ENCODE measurements at places on chromosomes 1 and 21.

GRCh38 chr1:200372095-200372884 is 37.5 kb downstream of the ZNF281 start:
- no peak for DNase-seq

- DNase-seq: no peak
Measured at GRCh38 chr1:209854196-209854595, 26.4 kb downstream of the UTP25 start.

- no peak for DNase-seq
Measured at GRCh38 chr1:209505044-209505443, 78.5 kb upstream of the CAMK1G start.

DNA sequence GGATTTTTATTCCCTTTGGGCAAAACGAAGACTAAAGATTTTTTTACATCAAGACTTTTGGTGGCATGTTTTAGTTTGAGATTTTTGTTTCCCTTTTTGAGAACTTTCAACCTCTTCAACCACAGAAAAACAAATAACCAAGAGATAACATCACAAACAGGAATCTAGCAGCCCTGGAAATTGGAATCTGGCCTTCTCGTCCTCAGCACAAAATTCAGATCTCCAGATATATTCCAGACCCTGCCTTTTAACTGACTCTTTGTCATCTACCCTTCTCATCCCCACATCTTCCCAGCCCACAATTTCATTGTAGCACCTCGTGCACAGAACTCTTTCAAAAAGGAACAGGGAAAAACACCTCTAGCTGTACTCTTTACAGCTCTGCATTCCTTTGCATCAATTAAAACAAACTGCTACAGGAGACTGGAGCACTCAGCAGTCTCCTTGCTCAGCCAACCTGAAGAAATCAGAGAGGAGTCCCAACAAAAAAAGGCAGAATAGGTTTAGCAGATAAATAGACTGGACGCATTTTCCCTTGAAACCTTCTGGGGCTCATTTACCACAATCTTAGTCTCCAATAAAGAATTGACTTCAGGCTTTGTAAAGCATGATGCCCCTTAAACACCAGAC is 251.0 kb downstream of the TTLL7 start:
- DNase-seq: no peak

- DNase-seq: no peak
Measured at GRCh38 chr1:46718340-46718726, 581 bp downstream of the EFCAB14 start.

GRCh38 chr1:109539676-109540075 is at the start of gene GPR61:
TSS of gene GPR61 (plus strand) at chr1:109539872. CDS start at chr1:109543023, 3,151 bp downstream.
- DNase-seq: no peak

DNA sequence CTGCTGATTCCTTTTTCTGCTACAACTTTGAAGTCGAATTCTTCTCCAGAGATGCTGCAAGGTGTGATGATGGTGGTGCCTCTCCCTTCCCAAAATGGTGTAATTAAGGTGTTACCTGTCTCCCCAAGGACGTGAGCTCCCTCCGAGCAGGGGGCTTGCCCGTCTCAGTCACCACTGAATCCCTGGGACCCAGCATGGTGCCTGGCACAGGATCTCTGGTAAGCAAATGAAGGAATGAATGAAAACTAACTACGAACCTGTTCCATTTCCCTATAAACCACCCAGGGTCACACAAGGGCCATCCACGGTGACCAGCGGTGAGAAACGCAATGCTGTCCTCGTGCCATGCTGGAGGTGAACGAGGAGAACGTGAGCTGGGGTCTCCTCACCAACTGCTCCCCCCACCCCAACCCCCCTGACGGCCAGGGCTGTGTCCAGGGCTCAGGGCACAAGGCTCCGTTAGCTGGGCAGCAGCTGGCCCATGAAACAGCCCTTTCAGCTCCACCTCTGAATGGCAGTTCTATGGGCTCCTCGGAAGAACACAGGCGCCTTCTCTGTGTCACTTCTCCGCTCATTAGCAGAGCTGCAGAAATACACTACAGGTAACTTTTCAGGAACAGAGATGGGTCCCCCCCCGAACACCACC is 2.2 kb upstream of the MATN1 start:
- DNase-seq: no peak

DNA sequence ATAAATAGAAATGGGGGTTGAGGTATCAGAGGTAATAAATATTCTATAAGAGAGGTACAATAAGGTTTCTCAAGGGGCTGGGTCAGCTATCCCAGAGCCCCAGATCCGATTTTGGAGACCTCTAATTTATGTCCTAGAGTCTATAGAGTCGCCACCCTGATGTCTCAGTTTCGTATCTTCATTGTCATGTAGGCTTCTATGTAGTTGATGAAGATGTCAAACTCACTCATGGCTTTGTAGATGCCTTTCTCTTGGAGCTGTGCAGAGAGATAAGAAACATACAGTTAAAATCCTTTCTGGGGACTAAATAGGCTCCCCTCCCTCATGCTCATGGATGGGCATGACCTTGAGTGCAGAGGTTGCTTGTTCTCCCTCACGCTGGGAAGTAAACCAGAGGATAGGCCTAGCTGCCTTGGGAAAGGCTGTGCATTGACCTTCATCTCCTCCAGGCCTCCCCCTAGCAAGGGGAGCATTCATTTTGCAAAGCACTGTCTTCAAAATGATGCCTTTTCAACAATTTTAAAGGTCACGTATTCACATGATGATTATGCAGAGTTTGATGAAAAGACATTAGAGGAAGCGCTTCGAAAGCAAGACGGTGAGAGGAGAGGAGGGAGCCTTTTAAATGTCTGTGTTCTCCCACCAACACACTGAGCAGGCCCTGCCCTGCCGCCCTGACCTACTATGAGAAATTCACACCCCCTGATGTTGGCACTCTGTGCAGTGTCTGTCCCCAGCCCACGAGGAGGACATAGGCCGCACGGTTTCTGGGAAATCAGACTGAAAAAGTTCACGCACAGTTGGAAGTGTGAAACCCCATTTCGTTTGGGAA is 1.9 kb upstream of the IL19 start:
- no peak for DNase-seq

- DNase-seq: no peak
Measured at GRCh38 chr1:169918927-169919326, 25.2 kb upstream of the SCYL3 start.

DNA sequence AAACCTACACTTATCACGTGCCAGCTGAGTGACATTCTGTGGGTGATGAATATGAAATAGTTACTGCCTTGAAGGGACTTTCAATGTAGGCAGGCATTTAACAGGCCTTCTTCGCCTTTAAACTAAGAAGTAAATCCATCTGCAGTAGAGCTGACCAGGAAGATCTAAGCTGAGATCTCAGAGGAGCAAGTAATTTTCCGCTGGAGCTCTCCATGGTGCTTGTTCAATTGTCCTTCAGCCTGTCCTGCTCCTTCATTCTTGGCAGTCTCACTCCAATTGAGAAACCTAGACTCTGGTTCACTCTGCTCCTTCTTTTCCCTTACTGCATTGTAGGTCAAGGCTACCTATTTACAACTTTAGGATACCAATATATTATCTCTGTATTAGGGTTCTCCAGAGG is 183.5 kb downstream of the HMCN1 start:
- no peak for DNase-seq

GRCh38 chr21:33396436-33396835 is 6.8 kb upstream of the IFNGR2 start:
- no peak for DNase-seq

DNA sequence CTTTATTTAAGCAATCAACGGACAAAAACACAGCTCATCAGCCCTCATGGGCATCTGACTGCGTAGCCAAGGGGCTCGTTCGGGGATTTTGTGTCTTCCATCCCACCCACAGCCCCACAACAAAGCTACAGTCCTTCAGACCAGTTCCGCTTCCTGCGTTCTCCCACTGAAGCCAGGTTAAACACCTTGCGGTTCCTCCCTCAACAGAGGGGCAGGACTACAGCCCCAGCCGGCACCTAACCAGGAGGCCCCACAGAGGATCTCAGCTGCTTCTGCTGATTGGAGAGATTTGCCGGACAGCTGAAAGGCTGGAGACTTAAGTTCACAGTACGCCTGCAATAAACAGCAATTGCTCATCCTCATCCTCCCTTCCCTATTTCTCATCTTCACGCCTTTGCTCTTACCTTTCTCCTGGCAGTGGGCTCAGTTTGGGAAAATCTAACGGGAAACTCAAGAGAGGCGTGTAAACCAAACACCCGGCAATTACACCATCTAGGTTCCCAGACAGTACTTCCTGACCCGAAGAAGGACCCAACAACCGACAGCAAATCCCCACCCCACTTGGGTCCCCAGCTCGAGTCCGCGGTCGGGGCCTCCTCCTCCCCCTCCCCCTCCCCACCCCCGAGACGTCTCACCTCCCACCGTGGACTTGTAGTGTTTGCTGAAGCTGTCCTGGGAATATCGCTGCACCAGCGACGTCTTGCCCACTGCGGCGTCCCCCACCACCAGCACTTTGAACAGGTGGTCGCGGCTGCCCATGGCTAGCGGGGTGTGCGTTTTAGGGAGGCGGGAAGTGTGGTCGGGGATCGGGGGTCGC is 876 bp downstream of the RAB29 start:
- peak; percentile 86 for DNase-seq

DNA sequence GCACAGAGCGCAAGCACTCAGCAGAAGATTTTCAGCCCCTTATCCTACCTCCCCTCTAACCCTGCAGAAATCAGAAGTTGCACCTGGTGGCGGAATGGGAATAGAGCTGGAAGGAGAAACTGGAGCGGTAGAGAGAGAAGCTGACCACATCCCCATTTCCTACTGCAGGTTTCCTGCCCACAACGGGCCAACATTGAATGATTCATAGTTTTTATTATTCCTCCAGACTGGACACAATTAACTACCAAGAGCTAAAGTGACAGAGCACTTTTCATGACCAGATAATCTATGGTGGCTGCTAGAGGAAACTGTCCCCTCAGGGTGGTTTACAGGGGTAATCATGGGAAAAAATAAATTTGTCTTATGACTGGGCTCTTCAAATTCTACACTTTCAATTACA is 21.3 kb upstream of the LRRC8D start:
- DNase-seq: no peak

GRCh38 chr1:44609768-44610526 is 64.3 kb downstream of the TMEM53 start:
- DNase-seq: no peak

- DNase-seq: no peak
Measured at GRCh38 chr1:47578721-47579419, 141.0 kb downstream of the FOXD2 start.

DNA sequence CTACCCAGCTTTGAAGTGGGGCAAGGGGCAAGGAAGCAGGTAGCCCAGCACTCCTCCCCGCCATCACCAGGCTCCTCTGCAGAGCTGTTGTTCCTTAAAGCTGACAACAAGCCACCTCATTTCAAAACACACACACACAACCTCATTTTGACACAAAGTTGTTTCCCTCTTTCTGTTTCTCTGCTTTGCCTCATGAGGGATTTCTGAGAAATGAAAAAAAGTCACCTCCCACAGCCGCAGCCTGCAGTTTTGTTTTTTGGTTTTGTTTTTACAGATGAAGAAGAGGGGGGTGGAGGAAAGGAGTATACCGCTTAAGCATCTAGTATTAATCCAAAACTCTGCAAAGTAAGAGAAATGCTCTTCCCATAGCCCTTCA is 12.1 kb downstream of the MCL1 start:
- no peak for DNase-seq

DNA sequence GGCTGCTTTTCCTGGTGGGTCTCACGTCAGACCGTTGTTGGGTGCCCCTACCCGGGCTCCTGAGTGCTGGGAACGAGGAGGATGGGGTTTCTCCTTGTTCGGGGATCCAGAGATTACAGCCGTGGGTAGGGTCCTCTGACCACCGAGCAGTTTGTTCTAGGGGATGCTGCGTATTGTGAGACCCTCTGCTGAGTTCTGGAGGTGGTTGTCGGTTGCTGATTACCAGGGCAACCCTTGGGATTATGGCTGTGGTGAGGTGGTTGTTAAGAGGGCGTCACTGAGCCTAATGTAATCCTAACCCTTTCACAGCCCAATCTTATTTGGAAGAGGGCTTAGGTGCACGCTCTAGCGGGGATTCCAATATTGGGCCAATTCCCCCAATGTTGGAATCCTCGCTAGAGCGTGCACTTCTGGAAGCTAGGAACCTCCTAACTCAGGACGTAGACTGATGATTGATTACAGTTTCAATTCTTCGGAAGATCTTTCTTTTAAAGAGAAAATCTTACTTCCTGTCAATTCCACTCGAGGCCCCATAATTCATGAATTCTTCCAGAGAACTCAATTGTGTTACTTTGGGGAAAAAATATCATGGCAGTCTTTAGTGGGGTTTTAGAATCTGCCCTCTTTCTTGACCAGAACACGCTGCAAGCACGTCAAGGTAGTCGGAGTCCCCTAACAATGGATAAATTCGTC is 483 bp downstream of the TCEANC2 start:
- DNase-seq: peak; percentile 43
